H1 (cell line): ENCODE measurements at places on chromosomes 1 and 21. TPM values are rescaled to one million over a fixed set of nuclear protein-coding genes. Genes with fewer than 3 reads are reported as not detected.

CDCP2 gene
- not detected in 2 replicates for total RNA-seq

EPHB2 gene
- total RNA-seq: 15.7 and 17.2 TPM in 2 replicates

- no peak overlapping the region for H3K4me3 ChIP-seq
- no peak overlapping the region for H3K27ac ChIP-seq
- H3K4me1 ChIP-seq: no peaks in the 10 kb centered on the region
- DNase-seq: no peak
Measured at GRCh38 chr1:194318790-194319280, 1132.4 kb upstream of the B3GALT2 start.

DNA sequence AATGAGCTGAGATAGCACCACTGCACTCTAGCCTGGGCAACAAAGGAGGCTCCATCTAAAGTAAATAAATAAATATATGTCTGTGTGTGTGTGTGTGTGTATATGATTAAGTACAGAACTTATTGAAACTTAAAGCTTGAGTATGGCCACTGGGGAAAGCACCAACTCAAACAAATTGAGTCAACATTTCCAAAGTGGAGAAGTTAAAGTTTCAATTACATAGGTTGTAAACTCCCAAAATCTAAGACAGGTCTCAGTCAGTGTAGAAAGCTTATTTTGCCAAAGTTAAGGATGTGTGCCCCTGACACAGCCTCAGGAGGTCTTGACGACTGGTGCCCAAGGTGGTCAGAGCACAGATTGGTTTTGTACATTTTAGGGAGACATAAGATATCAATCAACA lies 458.9 kb upstream of the RGS18 start:
- DNase-seq: no peak
- no peaks in the 10 kb centered on the region for H3K4me1 ChIP-seq
- H3K36me3 ChIP-seq: no peaks in the 10 kb centered on the region
- H3K27me3 ChIP-seq: no peaks in the 10 kb centered on the region
- no peak overlapping the region for H3K27ac ChIP-seq
- H3K4me3 ChIP-seq: no peak overlapping the region

DNA sequence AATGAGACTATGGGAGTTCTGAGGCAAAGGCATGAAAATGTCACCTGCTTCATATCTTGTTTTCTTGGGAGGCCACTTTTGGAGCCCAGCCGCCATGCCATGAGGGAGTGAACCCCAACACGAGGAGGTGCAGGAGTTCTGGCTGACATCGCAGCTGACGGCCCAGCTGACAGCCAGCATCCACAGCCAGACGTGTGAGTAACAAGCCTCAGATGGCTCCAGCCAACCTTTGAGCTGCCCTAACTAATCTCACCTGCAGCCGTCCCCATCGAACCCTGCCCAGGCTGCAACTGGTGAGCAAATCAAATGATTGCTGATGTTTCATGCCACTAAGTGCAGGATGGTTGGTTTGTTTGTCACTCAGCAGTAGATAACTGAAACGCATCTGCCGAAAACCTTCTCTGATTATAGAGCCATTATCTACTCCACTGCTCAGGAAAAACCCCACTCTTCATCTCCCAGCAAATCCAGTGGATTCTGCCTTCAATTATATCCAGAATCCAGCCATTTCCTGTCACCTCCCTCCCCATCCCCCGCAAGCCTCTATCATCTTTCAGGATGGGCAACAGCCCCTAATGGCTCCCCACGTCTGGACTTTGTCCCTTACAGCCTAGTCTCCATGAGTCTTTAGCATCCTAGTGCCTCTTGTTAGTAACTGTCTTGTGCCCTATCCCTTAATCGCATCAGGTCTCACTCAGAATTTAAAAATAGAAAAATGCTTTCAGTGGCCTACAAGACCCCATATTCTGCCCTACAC lies 18.5 kb upstream of the RAB4A start:
- peaks cover 7% of the 10 kb centered on the region; the same call in 1 of the 2 replicates for H3K4me1 ChIP-seq
- no peak overlapping the region for H3K27ac ChIP-seq
- no peaks in the 10 kb centered on the region for H3K27me3 ChIP-seq
- no peak overlapping the region for H3K4me3 ChIP-seq
- no peak for DNase-seq

DNA sequence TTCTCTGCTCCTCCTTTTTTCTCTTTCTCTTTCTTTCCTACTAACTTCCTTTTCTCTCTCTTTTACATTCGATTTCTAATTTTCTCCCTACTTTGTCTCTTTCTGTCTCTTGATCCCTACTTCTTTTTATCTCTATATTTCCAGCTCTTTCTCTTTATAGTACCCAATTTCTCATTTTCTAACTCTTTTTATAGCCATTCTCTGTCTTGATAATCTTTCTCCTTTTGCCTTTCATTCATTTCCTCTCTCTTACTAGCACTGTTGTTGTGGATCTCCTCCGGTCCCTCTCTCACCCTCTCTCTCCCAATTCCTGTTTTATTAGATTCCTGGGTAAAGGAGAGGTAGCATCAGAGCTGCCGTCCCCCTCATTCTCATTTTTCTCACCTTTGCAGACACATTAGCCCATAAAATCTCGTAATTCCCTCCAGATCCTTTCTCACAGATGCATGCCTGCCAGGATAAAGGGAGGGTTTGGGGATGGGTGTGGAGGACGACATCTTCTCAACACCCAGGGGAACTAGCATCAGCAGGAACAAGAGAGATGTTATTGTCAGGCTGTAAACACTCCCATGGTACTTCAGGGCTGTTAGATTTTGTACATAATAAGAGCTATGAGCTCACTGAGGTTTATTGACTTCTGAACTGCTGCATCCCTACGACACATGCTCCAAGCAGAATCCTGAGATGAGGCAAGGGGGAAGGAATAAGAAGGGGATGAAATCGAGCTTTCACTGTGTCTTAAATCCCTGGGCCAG lies 159.0 kb upstream of the GALNT2 start:
- no peak for DNase-seq
- H3K27ac ChIP-seq: no peak overlapping the region
- H3K27me3 ChIP-seq: no peaks in the 10 kb centered on the region
- no peaks in the 10 kb centered on the region for H3K36me3 ChIP-seq
- H3K4me3 ChIP-seq: no peak overlapping the region
